ENCODE measurements at places on chromosomes 7 and 10.

DNA sequence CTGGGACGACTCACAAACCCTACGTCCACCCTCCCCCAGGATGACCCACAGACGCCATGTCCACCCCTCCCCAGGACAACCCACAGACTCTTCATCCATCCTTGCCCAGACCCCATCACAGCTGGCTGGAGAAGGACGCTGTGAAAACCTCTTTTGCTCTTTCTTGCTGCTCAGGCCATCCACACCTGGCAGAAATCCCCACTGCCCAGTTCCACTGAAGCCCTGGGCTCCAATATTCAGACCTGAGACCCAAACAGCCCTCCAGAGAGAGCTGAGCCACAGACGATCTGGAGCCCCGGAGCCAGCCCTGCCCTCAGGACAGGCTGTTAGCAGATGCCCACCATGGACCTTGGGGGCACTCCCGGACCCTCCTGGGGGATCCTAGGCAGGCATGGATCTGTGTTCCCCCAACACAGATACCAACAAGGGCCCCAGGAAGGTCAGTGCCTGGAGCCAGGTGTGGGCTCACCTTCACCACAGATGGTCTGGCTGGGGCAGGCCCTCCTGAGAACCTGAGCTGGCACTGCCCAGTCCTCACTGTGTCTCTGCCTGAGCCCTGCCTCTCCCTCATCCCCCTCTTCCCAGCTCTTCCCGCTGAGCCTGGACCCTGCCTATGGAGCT lies 226.2 kb downstream of the PTPRN2 start:
- DNase-seq = no peak

- DNase-seq = no peak
These were observed 17.6 kb downstream of the SUN3 start for GRCh38 chr7:48011323-48011722.

- DNase-seq = no peak
These were observed 1.6 kb upstream of the GTF2I start for GRCh38 chr7:74655768-74656440.

DNA sequence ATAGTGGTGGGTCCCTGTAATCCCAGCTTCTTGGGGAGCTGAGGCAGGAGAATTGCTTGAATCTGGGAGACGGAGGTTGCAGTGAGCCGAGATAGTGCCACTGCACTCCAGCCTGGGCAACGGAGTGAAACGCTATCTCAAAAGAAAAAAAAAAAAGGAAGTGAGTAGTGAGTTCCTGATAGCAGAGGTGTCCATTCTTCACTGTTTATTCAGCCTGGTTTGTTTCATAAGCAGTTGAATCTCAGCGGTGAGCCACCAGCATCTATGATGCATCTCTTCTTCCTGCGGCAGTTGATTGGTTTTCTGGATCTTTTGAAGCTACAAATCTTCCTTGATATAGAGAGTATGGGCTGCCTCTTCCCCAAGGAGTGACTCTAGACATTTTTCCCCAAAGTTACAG lies 316.1 kb upstream of the MTPN start:
- no peak for DNase-seq

DNA sequence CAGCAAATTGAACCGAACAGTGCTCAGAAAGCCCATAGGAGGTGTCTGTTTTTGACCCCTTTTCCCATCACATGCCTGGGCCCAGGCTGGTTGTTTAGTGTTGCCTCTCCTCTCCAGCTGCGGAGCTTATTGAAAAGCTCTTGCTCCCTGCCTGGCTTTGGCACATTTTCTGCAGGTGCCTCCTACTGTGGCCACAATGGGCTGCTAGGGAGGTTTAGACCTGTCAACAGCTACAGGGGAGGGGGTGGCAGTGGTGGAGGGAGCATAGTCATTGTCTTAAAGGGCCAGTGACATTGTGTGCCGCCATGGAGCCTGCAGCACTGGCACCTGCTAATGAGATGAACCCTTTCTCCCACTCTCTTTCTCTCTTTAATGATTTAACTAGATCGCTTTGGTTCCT lies 13.2 kb upstream of the ENO4 start:
- no peak for DNase-seq

- no peak for DNase-seq
These were observed 255.9 kb upstream of the GLI3 start for GRCh38 chr7:42492920-42493319.

- DNase-seq = no peak
These were observed 7.2 kb downstream of the RBM20 start for GRCh38 chr10:110651044-110651958.

- no peak for DNase-seq
These were observed 151.8 kb upstream of the TPK1 start for GRCh38 chr7:144987686-144988085.

GRCh38 chr7:98687111-98687751 lies 70.1 kb downstream of the NPTX2 start:
- no peak for DNase-seq

- DNase-seq = no peak
These were observed 21.4 kb downstream of the DENND2A start for GRCh38 chr7:140619176-140619575.
